H4 (cell line): ENCODE measurements at places on chromosomes 7 and 10.
A peak's percentile ranks its signal among the peaks of the same experiment; 100 is the strongest.

- peak; percentile 81 for DNase-seq
Observed at GRCh38 chr7:8389593-8390261, 43.7 kb upstream of the NXPH1 start.

- DNase-seq: no peak
Observed at GRCh38 chr7:28711114-28711513, 247.0 kb downstream of the TRIL start.

- no peak for DNase-seq
Observed at GRCh38 chr7:150375662-150376521, 3.2 kb upstream of the ZNF775 start.

GRCh38 chr10:29244978-29245377 lies 43.9 kb upstream of the LYZL1 start:
- no peak for DNase-seq

GRCh38 chr10:62323751-62324150 lies 50.4 kb upstream of the ZNF365 start:
- DNase-seq: no peak

DNA sequence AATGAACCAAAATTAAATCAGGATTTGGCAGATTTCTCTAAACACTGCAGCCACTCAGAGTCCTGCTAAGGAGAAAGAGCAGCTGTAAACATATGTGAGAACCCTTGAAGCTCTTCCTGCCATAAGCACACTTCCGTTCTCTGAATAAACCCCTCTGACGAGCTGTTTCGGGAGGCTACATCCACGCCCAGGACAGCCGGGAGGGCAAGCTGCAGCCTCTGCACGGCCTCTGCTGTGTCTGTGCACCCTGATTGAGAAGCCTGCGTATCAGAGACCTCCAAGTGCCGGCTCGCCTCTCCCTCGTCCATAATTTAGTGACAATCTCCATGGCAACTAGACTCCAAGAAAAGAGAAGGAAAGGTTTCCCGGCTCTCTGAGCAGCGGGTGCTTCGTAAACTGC lies 114.4 kb downstream of the PTPRN2 start:
- no peak for DNase-seq

DNA sequence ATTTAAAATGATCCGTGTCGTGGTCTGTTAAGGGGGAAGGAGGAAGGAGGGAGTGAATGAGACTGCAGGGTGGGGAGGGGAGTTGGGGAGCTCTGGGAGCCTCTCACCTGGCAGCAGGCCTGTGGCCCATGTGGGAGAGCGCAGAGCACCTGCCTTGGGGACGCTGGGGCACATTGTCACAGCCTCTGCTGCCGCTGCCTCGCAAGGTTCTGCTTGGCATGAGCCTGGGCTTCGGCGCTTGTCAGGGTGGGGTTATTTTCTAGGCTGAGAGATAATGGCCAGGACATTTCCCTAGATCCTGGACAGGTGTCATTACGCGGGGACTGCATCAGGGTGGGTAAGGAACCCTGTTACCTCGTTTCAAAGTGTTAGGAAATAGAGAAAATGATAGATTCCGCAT lies 2.2 kb upstream of the SUN1 start:
- DNase-seq: no peak

DNA sequence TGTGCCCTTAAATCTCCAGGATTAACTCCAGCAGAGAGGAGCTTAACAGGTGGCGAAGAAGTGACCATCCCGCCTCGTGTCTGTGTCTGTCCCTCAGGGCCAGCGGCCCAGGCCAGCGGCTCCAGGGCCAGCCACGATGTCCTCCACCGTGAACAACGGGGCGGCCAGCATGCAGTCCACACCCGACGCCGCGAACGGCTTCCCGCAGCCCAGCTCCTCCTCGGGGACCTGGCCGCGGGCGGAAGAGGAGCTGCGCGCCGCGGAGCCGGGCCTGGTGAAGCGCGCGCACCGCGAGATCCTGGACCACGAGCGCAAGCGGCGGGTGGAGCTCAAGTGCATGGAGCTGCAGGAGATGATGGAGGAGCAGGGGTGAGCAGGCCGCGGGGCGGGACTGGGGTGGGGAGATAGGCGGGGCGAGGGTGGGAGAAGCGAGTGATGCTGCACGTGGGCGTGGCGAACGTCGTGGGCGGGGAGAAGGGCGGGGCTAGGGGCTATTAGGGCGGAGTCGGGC lies 33.3 kb downstream of the SRRM3 start:
- DNase-seq: no peak

- no peak for DNase-seq
Observed at GRCh38 chr10:57513637-57514036, 754.1 kb downstream of the IPMK start.
